ENCODE measurements at places on chromosomes 2 and 18. TPM values are rescaled to one million over a fixed set of nuclear protein-coding genes. Genes with fewer than 3 reads are reported as not detected.
A peak's percentile ranks its signal among the peaks of the same experiment; 100 is the strongest.

GRCh38 chr2:191439481-191439880 lies 194.3 kb downstream of the MYO1B start:
- no peaks in the 10 kb centered on the region for H3K36me3 ChIP-seq
- H3K27me3 ChIP-seq = no peaks in the 10 kb centered on the region
- H3K4me3 ChIP-seq = no peak overlapping the region
- no peak overlapping the region for H3K27ac ChIP-seq
- no peaks in the 10 kb centered on the region for H3K4me1 ChIP-seq
- no peak for DNase-seq

GRCh38 chr2:151891566-151892194 lies 63.5 kb upstream of the ARL5A start:
- DNase-seq = no peak
- no peaks in the 10 kb centered on the region for H3K27me3 ChIP-seq
- no peaks in the 10 kb centered on the region for H3K36me3 ChIP-seq

UGT1A10 gene
- total RNA-seq = not detected

GRCh38 chr2:225367482-225367881 lies 32.0 kb upstream of the NYAP2 start:
- H3K36me3 ChIP-seq = no peaks in the 10 kb centered on the region
- DNase-seq = no peak
- no peak overlapping the region for H3K4me3 ChIP-seq
- no peaks in the 10 kb centered on the region for H3K27me3 ChIP-seq
- no peak overlapping the region for H3K27ac ChIP-seq
- no peaks in the 10 kb centered on the region for H3K4me1 ChIP-seq

GRCh38 chr2:154898269-154898668 lies 199.8 kb downstream of the KCNJ3 start:
- H3K27ac ChIP-seq = no peak overlapping the region
- H3K4me3 ChIP-seq = no peak overlapping the region
- H3K27me3 ChIP-seq = no peaks in the 10 kb centered on the region
- no peaks in the 10 kb centered on the region for H3K4me1 ChIP-seq
- H3K36me3 ChIP-seq = no peaks in the 10 kb centered on the region

AQP12B gene
- not detected for total RNA-seq

CENPO gene
- 1.2 TPM for total RNA-seq

- no peaks in the 10 kb centered on the region for H3K4me1 ChIP-seq
- DNase-seq = no peak
- H3K4me3 ChIP-seq = peak overlapping the region; percentile 56
These were observed 80.6 kb downstream of the GFPT1 start for GRCh38 chr2:69306393-69306821.

DNA sequence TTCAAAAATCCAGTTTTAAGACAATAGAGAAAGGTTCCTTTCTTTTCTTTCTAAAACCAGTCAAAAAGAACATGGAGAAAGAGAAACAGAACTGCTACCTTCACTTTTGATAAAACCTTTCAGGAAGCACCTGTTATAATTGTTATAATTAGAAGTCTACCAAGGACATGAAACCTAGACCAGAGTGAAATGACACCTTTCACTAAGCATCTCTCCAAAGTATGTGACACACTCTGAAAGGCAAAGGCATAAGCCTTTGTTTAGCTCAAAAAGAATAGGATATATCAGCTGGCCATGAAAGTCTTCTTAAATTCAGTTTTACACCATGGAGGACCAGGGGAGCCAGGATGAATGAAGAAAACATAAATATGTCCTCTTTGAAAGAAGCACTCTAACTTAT lies 18.8 kb upstream of the RBM45 start:
- no peak for DNase-seq
- H3K27ac ChIP-seq = no peak overlapping the region
- H3K27me3 ChIP-seq = no peaks in the 10 kb centered on the region

DNA sequence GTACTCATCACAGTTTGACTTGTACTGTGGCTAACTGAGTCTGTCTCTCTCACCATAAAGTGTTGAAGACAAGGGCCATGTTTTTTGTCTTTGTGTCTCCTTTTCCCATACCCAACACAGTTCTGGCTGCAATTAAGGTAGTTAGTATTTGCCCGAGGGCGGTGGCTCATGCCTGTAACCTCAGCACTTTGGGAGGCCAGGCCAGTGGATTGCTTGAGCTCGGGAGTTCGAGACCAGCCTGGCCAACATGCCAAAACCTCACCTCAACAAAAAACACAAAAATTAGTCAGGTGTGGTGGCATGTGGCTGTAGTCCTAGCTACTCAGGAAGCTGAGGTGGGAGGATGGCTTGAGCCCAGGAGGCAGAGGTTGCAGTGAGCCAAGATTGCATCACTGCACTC lies 6.9 kb upstream of the KIF3C start:
- H3K27me3 ChIP-seq = no peaks in the 10 kb centered on the region
- DNase-seq = no peak
- no peak overlapping the region for H3K4me3 ChIP-seq
- no peak overlapping the region for H3K27ac ChIP-seq
- H3K4me1 ChIP-seq = no peaks in the 10 kb centered on the region
- no peaks in the 10 kb centered on the region for H3K36me3 ChIP-seq

GRCh38 chr18:78770823-78771139 lies 208.8 kb upstream of the SALL3 start:
- DNase-seq = peak; percentile 36
- no peak overlapping the region for H3K4me3 ChIP-seq
- H3K36me3 ChIP-seq = no peaks in the 10 kb centered on the region
- H3K27me3 ChIP-seq = no peaks in the 10 kb centered on the region

DNA sequence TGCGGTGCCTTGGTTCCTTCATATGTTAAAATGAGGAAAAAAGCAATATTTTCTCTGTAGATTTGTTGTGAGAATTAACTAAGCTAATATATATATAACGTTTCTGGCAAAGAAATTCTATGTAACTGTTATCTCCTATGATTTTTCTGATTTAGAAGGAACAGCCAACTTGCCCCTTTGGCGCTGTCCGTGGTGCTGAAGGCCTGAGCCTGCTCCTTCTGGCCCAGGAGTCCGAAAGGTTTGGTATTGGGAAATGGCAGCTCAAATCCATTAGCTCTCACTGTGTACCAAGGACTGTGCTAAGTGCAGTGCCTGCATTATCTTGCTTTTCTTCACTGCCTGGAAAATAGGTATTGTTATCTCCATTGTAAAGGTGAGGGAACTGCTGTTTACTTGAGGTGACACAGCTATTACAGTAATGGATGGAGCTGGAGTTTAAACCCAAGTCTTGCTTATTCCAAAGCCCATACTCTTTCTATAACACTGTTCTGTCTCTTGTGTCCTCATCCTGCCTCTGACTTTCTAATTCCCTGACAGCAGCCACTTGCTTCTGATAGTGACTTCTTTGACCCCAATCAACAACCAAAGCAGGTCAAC lies 52.2 kb downstream of the C1QL2 start:
- no peaks in the 10 kb centered on the region for H3K4me1 ChIP-seq
- H3K27me3 ChIP-seq = no peaks in the 10 kb centered on the region
- H3K27ac ChIP-seq = no peak overlapping the region
- no peaks in the 10 kb centered on the region for H3K36me3 ChIP-seq
- no peak overlapping the region for H3K4me3 ChIP-seq

DNA sequence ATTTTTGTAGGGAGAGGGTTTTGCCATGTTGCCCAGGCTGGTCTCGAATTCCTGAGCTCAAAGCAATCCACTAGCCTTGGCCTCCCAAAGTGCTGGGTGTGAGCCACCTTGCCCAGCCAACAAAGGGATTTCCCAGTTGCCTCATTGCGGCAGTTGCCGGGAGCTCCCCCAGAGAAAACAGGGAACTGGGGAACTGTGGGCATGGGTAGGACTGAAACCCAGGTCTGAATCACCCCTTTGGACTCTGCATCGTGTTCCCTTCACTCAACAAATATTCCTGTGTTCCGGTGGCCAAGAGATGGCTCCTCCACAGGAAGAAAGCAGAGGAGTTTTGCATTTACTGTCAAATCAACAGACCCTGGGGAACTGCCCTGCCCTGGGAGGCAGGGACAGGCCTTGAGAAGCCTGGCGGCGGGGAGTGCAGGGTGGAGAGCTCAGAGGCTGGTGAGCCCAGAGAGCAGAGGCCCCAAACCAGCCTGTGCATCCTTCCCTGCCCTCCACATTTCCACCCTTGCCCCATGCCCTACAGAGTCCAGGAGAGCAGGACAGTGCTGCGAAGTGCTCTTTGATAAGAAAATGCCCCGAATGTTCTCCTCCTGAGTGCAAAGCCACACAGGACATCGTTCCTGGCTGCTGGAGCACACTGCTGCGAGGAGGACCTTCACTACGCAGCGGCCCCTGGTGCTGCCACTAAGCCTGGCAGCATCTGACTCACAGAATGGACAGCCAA lies 24.9 kb downstream of the MYO7B start:
- H3K36me3 ChIP-seq = no peaks in the 10 kb centered on the region
- no peak overlapping the region for H3K4me3 ChIP-seq
- no peaks in the 10 kb centered on the region for H3K4me1 ChIP-seq
- no peak overlapping the region for H3K27ac ChIP-seq

RAX gene
- not detected for total RNA-seq

RTP5 gene
- not detected for total RNA-seq

DNA sequence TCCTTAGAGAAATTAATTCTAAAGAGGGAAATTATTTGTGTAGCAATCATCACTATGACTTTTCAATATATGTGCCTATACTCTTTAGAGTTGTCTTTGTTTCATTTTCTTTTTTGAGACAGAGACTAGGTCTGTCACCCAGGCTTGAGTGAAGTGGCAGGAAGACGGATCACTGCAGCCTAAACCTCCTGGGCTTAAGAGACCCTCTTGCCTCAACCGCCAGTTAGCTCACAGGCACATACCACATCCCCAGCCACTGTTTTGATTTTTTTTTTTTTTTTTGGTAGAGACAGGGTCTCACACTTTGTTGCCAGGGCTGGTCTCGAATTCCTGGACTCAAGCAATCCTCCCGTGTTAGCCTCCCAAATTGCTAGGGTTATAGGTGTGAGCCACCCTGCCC lies 12.4 kb downstream of the YWHAQ start:
- peaks cover 3% of the 10 kb centered on the region for H3K36me3 ChIP-seq
- no peak overlapping the region for H3K27ac ChIP-seq
- no peaks in the 10 kb centered on the region for H3K27me3 ChIP-seq
- no peak overlapping the region for H3K4me3 ChIP-seq

DNA sequence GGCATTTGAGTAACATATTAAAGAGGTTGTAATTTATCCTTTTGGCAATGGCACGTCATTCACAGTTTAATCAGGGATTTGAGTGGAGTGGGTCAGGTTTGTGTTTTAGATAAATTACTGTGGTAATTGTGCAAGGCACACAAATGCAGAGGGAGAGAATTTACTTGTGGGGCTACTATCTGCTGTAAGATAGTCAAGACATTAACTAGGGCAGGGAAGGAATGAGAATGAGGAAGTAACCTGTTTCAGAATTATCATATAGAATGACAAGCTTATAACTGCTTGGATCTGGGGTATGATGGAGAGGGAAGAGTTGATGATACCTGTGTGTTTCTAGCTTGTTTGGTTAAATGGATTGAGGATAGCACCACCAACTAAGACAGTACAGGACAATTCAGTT lies 58.9 kb upstream of the ZSWIM2 start:
- H3K27me3 ChIP-seq = no peaks in the 10 kb centered on the region
- no peak for DNase-seq
- no peaks in the 10 kb centered on the region for H3K36me3 ChIP-seq
- H3K4me1 ChIP-seq = no peaks in the 10 kb centered on the region
- no peak overlapping the region for H3K27ac ChIP-seq

- no peaks in the 10 kb centered on the region for H3K4me1 ChIP-seq
- H3K36me3 ChIP-seq = no peaks in the 10 kb centered on the region
- H3K27me3 ChIP-seq = no peaks in the 10 kb centered on the region
- H3K27ac ChIP-seq = no peak overlapping the region
- no peak for DNase-seq
These were observed 34.2 kb upstream of the PTPRM start for GRCh38 chr18:7532942-7533341.

GRCh38 chr2:218896501-218897393 lies 16.1 kb downstream of the WNT10A start:
- no peak overlapping the region for H3K27ac ChIP-seq
- peaks cover 38% of the 10 kb centered on the region for H3K27me3 ChIP-seq
- DNase-seq = peak; percentile 53
- H3K4me3 ChIP-seq = peak overlapping the region; percentile 14

- H3K36me3 ChIP-seq = no peaks in the 10 kb centered on the region
- no peak for DNase-seq
- H3K27ac ChIP-seq = no peak overlapping the region
- no peaks in the 10 kb centered on the region for H3K4me1 ChIP-seq
- H3K27me3 ChIP-seq = no peaks in the 10 kb centered on the region
These were observed 15.6 kb upstream of the ACTG2 start for GRCh38 chr2:73877071-73877802.

GRCh38 chr2:130261099-130261498 lies 62.9 kb upstream of the TUBA3E start:
- no peak for DNase-seq
- H3K27me3 ChIP-seq = no peaks in the 10 kb centered on the region
- H3K27ac ChIP-seq = no peak overlapping the region
- no peaks in the 10 kb centered on the region for H3K4me1 ChIP-seq

REG3G gene
- not detected for total RNA-seq

MLPH gene
- 108 TPM for total RNA-seq

VAMP5 gene
- total RNA-seq = 61.7 TPM

SPC25 gene
- 1.9 TPM for total RNA-seq

MAT2A gene
- 95.6 TPM for total RNA-seq

SMAD2 gene
- 81.1 TPM for total RNA-seq

- DNase-seq = no peak
- H3K4me1 ChIP-seq = no peaks in the 10 kb centered on the region
- H3K27me3 ChIP-seq = no peaks in the 10 kb centered on the region
- peaks cover 11% of the 10 kb centered on the region for H3K36me3 ChIP-seq
- no peak overlapping the region for H3K4me3 ChIP-seq
These were observed 279.6 kb upstream of the CYP26B1 start for GRCh38 chr2:72427022-72427861.

DNA sequence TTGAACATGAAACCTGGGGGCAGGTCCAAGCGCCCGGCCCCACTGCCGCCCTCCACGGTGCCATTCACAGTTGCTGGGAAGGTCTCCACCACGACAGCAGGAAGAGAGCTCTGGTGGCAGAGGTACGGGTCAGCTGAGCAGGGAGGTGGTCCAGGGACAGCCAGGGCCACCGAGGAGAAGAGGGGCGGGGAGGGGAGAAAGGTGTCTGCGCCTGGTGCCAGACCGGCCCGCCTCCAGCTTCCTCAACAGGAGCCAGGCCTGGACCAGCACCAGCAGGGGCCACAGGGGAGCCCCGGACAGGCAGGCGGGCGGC lies 56.2 kb downstream of the BIN1 start:
- no peak overlapping the region for H3K27ac ChIP-seq
- peaks cover 19% of the 10 kb centered on the region for H3K4me1 ChIP-seq
- H3K4me3 ChIP-seq = no peak overlapping the region
- no peak for DNase-seq
- no peaks in the 10 kb centered on the region for H3K27me3 ChIP-seq

DNA sequence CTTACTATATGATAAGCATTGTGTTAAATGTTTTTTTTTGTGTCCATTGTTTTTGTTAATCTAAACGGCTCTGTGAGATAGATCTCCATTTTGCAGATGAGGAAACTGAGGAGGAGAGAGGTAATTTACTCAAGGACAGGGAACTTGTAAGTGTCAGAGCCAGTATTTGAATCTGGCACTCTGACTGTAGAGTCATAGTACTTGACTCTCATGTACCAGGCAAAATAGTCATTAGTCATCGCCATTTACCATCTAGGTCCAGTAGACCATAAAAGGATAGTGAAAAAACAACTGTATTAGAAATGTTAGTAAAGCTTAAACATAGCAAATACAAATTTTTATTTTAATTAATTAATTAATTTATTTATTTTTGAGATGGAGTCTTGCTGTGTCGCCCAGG lies 4.8 kb downstream of the PSMD14 start:
- H3K36me3 ChIP-seq = no peaks in the 10 kb centered on the region
- H3K4me1 ChIP-seq = no peaks in the 10 kb centered on the region
- no peak overlapping the region for H3K4me3 ChIP-seq
- H3K27me3 ChIP-seq = no peaks in the 10 kb centered on the region
- H3K27ac ChIP-seq = no peak overlapping the region

LONRF2 gene
- 18.9 TPM for total RNA-seq

PFN4 gene
- total RNA-seq = 0.39 TPM

Data from right atrium auricular region (tissue), 2 donors.